ENCODE measurements at places on chromosomes 7 and 10. TPM values are rescaled to one million over a fixed set of nuclear protein-coding genes. Genes with fewer than 3 reads are reported as not detected.

GRCh38 chr10:97445722-97446639 is at the start of the genes EXOSC1 and ZDHHC16:
Gene EXOSC1, minus strand, starts transcription at chr10:97446006. Its CDS starts 21 bp downstream, at chr10:97445985.
Gene ZDHHC16, plus strand, starts transcription at chr10:97446175. Its CDS starts 5,501 bp downstream, at chr10:97451676.
- peak; percentile 96 for DNase-seq

GRCh38 chr7:36011588-36011965 is 141.5 kb upstream of the EEPD1 start:
- DNase-seq = no peak

Gene MKX
- 0.64 TPM for total RNA-seq

GRCh38 chr10:89362929-89363328 is 14.9 kb upstream of the IFIT1B start:
- DNase-seq = no peak

GRCh38 chr7:132980402-132980801 is 101.5 kb downstream of the CHCHD3 start:
- no peak for DNase-seq
